AG08395 (cell line): ENCODE measurements at places on chromosomes 6 and 20.

GRCh38 chr6:111260570-111261298 lies 173.4 kb downstream of the SLC16A10 start:
- no peak for DNase-seq

DNA sequence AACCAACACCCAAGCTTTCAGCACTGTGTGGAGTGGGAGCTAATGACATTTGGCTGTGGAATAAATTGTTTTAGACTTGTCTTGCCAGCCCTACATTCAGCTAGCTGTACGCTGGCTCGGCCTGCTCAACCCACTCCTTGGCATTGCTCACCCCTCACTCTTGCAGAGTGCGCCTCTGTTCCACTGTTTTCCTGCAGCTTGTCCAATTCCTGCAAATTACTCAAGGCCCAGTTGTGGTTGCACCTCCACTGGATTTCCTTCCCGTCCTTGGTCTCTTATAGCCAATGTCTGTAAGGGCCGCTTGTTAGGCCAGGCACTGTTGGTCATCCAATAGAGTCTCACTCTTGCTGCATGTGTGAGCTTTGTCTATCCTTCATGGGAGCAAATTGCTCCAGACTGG lies 289.2 kb upstream of the RNF24 start:
- DNase-seq: no peak

GRCh38 chr6:149046164-149046821 lies 271.2 kb upstream of the TAB2 start:
- no peak for DNase-seq

- peak; percentile 54 for DNase-seq
Measured at GRCh38 chr6:169723991-169724493, 258 bp downstream of the PHF10 start.

DNA sequence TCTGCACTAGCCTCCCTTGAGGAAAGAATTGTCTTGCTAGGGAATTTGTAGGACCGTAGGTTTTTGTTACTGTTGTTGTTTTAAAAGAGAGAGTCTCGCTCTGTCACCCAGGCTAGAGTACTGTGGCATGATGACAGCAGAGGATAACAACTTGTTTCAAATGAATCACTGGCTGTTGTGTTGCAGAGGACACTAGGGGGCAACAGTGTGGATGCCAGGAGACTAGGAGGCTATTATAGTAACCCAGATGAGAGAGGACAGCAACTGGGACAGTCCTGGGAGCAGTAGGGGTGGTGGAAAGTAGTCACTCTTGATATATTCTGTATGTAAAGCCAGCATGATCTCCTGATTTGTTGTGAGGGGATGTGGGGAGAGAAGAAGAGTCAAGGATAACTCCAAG lies 41.8 kb upstream of the LAMA4 start:
- peak; percentile 76 for DNase-seq

- DNase-seq: no peak
Measured at GRCh38 chr20:60559462-60559861, 601.2 kb downstream of the CDH26 start.

GRCh38 chr6:150029749-150030148 lies 4.4 kb upstream of the RAET1L start:
- no peak for DNase-seq

- peak; percentile 68 for DNase-seq
Measured at GRCh38 chr6:10146715-10147451, 268.0 kb downstream of the TFAP2A start.

DNA sequence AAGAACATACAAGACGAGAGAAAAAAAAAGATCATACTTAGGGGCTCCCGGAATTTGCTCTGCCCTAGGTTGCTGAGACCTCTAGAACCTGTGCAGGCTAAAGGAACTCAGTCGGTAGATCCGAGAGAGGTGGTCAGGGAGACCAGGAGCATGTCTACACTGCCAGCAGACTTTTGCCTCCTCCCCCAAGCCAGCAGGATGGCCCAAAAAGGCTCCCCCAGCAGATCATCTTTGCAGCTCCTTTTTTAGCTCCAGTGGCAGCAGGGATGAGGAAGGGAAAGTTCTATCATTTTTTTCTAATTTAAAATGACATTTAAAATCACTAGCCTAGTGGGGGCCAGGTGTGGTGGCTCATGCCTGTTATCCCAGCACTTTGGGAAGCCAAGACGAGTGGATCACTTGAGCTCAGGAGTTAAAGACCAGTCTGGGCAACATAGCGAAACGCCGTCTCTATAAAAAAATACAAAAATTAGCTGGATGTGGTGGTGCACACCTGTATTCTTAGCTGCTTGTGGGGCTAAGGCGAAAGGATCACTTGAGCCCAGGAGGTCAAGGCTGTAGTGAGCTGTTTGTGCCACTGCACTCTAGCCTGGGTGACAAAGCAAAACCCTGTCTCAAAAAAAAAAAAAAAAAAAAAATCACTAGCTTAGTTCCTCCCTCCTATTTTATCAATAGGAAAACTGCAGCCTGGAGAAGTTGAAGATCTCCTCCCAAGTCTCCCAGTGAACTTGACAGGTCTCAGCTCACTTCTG lies 69.3 kb upstream of the MYL9 start:
- no peak for DNase-seq

DNA sequence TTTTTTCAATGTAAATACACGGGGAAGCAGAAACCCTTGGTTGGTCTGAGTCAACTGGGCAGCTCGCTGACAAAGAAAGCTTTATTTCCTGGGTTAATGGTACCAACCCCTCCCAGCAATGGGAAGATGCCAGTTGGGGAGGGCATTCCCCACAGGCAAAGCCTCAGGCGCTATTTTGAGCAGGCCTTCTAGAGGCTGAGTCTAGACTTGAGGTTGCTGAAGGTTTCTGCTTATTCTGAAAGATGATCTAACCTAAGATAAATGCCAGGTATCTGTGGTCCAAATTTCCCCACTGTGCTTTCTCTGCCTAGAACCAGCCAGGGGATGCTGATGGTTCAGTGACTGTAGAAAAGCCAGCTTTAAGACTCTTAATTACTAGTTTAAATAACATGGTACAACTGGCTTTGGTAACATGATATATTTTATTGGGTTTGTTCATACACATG lies 172.5 kb upstream of the JARID2 start:
- no peak for DNase-seq

GRCh38 chr6:41780551-41781365 lies at the start of gene PRICKLE4:
Gene PRICKLE4 (plus strand): TSS chr6:41780782. CDS start chr6:41783474, 2,692 bp downstream.
- DNase-seq: peak; percentile 20

- DNase-seq: no peak
Measured at GRCh38 chr6:14674867-14675648, 557.5 kb downstream of the CD83 start.

DNA sequence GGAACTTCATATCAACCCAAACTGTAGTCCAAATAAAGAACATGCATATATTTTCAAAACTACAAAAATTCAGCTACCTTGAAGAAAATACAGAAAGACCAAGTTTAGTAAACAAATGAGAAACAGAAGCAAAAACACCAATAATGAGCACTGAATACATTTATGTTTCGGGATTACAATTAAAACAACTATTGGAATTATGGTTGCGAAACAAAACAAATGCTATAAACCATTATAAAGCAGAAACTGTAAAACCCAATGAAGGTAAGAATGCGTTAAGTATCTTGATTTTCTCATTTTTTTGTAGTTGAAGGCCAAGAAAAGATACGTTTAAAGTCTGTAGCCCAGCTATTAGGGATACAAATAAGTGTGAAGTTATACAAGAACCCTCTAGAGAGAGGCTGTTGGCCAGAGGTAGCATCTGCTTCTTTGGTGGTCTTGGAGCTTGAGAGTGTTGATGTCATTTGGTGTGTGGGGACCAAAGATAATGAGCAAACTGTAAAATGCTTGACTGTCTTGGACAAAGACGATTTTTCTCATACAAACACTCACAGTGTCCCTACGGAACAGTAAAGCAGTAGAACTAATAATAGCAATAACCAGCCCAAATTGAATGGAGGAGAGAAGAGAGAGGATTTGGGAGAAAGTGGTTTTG lies 111.5 kb downstream of the PRND start:
- no peak for DNase-seq

GRCh38 chr6:3608159-3608558 lies 143.4 kb downstream of the PXDC1 start:
- DNase-seq: no peak

DNA sequence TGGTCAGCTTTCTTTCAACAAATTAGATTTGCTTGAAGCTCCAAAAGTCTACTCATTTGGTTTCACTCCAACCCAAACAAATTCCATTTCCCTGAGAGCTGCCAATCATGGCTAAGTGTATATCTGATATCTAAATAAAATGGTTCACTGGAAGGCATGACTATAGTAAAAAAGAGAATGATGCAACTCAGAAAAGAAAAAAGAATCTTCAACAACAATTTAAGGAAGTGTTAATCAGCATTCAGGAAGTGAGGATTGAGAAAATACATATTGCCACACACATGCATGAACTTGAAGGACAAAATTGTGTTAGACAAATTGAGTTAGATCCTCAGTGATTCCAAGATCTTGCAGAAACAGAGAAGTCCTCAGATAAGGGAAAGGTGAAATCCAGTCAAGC lies 972.9 kb upstream of the FLRT3 start:
- DNase-seq: no peak

DNA sequence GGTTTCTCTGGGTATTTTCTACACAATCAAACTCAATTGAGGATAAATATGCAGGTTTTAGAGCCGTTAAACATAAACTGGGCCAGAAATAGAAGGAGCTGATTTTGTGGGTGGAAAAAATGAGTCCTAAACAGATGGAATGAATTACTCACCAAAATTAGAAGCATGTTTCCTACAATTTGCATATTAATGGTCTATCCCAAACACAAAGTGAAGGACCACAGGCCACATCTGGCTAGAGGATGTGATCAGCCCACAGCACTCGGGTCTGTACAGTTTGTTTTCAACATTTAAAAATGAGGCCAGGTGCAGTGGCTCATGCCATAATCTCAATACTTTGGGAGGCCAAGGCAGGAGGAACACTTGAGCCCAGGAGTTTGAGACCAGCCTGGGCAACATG lies 296.3 kb downstream of the PREX1 start:
- no peak for DNase-seq
